ENCODE measurements at places on chromosomes 6 and 20.

GRCh38 chr20:17659801-17660200 is 22.2 kb downstream of the RRBP1 start:
- DNase-seq: no peak

GRCh38 chr6:20939161-20939775 is 405.0 kb downstream of the CDKAL1 start:
- no peak for DNase-seq

- no peak for DNase-seq
Observed at GRCh38 chr20:44491635-44492395, 16.1 kb downstream of the TTPAL start.

DNA sequence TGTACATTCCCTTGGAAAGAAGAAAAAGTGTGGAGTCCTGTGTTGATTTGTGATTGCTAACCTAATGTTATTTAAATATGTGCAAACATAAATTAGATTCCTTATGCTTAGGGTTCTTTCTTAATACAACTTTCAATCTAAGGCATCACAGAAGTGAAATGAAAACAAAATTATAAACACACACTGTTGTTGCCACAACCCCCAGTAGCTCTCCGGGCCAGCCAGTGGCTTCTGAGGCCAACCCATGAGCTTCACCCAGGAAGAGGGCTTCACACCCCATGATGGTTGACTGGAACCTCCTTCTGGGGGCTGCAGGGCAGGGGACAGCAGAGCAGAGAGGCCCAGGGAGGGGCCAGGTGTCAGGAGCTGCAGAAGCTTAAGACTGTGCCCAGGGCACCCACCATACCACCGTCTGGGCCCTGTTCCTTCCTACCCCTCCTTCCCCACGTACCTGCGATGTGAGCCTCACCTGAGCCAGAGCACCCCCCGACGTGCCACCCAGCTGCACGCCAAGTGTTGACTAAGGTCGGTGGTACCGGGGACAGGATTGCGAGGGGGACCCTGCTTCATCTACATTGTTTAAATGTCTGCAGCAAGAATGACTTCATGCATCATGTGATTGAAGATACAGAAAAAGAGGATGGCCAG is 110.5 kb downstream of the FAM120B start:
- DNase-seq: no peak

GRCh38 chr20:50389438-50389807 is 120.8 kb upstream of the PTPN1 start:
- no peak for DNase-seq

GRCh38 chr20:18853946-18854646 is 40.5 kb downstream of the SCP2D1 start:
- no peak for DNase-seq

DNA sequence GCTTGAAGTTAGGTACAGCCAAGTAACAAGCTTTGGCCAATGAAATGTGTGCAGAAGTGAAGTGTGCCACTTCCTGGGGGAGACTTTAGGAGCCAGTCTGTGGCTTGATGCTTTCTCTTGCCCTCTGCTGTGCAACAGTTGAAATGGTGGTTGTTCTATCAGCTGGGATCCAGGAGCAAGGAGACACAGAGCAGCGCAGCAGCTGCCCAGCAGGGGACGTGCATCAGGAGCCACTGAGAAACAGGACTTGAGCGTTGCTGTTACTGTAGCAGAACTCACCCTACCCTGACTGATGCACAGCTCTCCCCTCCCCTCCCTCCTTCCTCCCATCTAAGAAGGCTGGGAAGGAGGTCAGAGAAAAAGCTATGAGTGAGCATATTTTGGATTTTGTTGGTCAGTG is 18.9 kb upstream of the CCN5 start:
- no peak for DNase-seq

DNA sequence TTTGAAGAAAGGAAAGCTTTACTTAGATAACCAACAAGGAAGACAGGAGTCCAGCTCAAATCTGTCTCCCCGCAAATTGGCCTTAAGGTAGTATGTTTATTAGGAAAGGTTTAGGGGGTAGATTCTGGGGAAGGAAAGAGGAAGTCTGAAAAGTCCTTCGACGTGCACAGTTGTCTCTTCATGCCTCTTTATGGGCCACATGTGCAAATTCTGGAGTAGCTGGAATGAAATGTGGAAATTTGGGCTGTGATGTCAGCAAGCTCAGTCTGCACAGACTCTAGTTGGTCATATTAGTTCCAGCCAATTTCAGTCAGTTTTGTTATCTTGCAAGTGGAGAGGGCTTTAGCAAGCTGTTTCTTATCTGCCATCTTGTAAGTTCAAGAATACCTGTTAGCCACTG is 50.1 kb downstream of the NUP153 start:
- no peak for DNase-seq

GRCh38 chr20:47335251-47336128 is 21.0 kb downstream of the ZMYND8 start:
- DNase-seq: no peak

GRCh38 chr20:50127587-50128519 is 14.9 kb upstream of the UBE2V1 start:
- DNase-seq: no peak

- no peak for DNase-seq
Observed at GRCh38 chr6:168216751-168217191, 102.8 kb downstream of the DACT2 start.

- no peak for DNase-seq
Observed at GRCh38 chr20:36150847-36151539, 3.5 kb upstream of the EPB41L1 start.

Measured in GM18507 (cell line).